Psoas muscle (tissue), 8 donors: ENCODE measurements at places on chromosomes 4 and X.
A peak's percentile ranks its signal among the peaks of the same experiment; 100 is the strongest.

DNA sequence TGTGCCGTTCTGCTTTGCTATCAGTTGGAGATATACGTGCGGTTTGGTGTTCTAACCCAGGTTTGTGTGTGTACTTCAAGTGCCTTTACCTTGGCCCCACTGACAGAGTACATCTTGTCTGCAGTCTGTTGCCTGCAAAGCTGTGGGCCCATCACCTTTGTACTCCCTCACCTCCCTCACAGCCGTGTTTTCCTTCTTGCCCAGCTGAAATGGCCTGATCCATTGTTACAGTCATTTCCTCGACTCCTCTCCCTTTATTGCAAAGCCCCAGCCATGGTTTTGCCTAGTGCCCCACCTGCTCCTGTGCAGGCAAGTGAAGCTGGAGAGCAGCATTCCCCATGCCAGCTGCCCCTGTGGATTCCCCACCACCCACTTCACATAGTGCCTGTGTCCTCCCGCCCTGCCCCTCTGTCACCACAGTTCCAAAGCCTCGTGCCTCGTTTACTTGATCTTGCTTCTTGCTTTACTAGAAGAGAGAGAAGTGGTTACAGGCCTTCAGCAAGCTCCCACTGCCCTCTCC, 55.2 kb upstream of the TLR2 start:
- DNase-seq, result no peak

DNA sequence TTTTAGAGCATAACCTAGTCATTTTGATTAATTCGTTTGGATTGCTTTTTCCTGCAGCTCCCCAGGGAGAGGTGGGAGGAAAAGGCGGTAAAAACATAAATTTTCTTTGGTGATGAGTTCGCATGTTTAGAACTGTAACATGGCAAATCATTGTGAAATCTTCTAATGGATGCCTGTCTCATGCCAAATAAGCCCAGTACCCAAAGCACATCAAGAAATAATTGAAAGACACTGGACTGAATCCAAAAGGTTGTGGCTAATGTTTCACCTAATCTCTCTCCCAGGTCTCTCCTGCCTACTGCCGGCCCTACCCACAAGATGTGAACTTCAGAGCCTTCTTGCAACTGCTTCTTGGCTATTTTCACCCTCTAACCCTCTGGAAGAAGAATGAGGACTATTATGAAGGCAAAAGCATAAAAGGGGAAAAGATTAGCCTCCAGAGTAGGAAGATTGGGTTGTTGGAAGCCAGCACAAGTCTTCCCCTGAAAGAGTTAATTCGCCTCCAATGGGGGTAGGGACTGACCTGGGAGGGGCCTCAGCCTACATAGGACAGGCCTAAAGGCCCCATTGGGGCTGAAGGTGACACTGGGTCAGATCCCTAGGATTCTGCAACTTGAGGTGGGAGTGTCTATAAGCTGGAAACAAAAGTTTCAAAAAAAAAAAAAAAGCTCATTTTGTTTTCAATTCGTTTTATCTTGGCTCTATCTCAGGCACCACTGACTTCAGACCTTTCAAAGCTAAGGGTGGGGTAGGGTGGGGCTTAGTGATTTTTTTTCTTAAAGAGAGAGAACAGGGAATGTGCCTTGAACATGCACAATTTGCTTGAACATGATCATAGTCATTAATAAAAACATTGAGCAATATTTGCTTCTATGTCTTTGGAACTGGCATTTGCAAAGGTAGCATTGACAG, 278.6 kb upstream of the KLF3 start:
- DNase-seq, result peak; percentile 47

- DNase-seq, result no peak
Observed at GRCh38 chr4:45701621-45702020, 422.2 kb downstream of the GABRG1 start.

DNA sequence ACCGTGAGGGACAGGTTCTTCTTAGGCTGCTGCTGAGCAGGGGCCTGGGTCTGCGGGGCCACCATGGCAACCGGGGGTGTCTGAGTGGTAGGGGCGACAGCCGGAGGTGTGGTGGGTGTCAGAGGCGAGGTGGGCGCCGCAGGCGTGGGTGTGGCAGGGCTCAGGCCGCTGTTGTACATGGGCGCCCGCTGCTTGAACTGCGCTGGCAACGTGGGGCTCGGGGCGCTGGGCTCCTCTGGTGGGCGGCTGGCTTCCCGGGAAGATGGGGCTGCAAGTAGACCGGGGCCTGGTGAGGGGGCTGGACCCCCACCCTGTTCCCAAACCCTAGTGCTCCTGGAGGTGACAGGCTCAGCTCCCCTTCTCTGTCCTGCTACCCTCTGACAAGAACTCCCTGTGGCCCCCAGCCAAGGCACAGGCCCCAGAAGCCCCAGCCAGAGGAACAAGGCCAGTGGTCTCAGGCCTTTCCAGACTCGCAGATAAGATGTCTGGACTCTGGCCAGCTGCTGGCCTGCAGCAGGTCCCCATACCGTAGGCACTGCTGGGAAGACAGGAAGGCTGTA, 24.8 kb downstream of the NELFA start:
- no peak for DNase-seq

DNA sequence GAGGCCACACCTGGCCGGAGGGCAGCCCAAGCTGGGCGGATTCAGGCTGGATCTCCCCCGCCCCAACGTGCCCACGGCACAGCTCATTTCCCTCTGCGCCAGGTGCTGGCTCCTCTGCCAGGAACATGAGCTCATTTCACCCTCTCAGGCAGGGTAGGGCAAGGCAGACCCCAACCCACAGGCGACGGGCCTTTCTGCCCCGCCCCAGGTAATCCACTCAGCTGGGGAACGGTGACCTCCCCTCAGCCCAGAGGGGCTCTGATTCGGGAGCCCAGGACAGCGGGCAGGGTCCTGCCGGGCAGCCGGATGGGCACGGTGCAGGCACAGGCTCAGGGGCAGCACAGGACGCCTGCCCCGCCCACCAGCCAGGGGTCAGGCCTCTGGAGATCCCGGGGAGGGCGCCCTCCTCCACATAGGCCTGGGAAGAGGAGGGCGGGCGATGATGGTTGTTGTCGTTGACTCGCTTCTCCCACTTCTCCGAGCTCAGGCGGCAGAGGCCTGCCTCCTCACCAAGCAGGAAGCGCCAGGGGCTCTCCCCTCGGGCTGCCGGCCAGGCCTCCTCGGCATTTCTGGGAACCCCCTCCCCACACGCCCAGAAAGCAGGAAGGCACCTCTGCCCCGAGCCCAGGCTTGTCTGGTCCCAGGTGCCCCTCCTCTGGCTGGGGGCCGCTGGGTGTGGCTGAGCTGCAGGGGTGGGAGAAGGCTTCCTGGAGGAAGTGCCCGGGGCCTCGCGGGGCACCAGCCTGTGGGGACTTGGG, 31.1 kb downstream of the TACC3 start:
- no peak for DNase-seq

- no peak for DNase-seq
Observed at GRCh38 chrX:133081990-133082389, 14.9 kb downstream of the USP26 start.

- DNase-seq, result no peak
Observed at GRCh38 chr4:7549866-7550265, 115.1 kb upstream of the PSAPL1 start.

GRCh38 chr4:99648321-99648720, 9.3 kb downstream of the C4orf54 start:
- DNase-seq, result no peak

DNA sequence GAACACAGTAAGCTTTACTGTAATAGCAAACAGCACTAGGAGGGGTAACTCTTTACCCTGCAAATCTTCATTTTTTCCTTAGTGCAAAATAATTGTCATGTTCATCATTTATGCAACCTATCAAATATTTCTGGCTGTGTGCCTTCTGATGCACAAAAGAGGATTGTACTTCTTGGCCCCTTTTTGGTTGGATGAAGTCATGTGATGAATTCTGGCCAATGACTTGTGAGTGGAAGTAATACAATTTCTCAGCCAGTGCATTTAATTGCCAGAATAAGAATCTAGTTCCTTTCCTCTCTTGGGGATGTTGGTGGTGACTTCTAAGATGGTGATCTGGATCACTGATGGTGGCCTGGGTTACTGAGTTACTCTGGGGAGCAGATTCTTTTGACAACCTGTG, 37.0 kb upstream of the GATB start:
- DNase-seq, result no peak

- DNase-seq, result no peak
Observed at GRCh38 chr4:94665500-94666404, 92.0 kb upstream of the BMPR1B start.

DNA sequence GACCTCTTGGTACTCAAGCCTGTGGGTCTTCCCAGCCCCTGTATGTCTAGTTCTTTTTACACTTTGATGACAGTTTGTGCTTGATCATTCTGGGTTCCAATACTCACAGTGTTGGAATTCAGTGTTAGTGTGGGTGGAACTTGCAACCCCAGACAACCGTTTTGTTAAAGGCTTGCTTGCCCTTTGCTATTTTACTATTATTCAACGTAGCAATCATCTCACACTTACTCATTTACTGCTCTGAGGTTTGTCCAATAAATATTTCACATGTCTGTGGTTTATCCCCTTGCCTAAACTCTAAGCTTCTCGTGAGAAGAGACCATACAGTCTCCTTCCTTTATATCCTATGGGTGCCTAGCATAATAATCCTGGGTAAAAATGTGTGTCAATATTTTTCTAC, 15.3 kb downstream of the CCNG2 start:
- DNase-seq, result no peak

DNA sequence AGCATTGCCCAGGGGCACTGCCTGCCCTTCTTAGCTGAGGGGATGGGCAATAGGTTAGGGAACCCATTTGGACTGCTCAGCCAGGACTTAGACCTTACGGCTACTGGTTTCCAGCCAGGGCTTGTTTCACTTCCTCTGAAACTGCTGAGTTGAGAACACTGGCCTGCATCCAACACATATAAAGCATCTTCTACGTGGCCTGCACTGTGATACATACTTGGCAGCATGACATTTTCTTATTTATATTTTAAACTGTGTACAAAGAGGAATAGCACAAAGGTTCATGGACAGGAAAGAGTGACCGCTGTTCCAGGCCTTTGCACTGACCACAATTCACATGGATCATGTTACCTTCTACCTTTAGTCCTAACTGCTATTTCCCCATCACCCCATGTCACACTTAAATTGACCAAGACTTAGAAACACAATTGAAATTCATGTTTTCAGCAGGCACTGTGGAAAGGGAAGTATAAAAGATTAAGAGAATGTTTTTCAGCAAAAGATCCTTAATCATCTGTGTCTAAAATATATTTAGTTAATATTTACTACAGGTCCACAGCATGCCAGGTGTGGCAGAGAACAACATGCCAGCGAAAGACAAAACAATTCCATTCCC, 43.7 kb downstream of the NLGN4X start:
- DNase-seq, result no peak

GRCh38 chr4:104206784-104207183, 287.9 kb downstream of the CXXC4 start:
- no peak for DNase-seq

DNA sequence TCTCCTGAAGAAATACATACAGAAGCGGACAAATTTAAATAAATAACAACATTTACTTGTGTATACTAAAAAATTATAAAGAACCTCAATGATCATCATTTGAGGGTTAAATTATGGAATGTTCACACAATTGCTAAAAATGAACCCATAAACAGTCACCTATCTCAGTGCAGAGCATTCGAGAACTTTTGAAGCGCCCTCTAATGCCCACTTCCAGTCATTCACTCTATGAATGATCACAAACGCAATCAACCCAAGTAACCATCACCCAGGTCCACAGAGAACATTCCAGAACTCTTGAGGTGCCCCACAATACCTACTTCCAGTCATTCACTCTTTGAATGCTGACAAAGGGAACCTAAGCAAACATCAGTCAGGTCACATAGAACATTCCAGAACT, 103.5 kb upstream of the PLAC1 start:
- no peak for DNase-seq

DNA sequence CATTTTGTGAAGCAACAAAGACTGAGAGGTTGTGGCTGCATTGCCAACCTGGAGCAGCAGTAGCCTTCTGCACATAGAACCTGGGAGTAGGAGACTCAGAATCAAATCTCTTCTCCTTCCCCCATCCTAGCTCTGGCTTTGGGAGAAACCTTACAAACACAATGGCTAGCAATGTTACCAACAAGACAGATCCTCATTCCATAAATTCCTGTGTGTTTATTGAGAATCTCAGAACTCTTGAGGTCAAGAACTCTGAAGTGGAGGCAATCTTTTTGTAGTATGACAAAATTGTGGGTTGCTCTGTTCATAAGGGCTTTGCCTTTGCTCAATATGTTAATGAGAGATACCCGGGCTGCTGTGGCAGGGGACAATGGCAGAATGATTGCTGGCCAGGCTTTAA, 406.7 kb upstream of the SPANXN1 start:
- DNase-seq, result no peak
